ENCODE measurements at places on chromosomes 2 and 18.

GRCh38 chr2:173355132-173355865 lies 627 bp downstream of the CDCA7 start:
- DNase-seq = no peak

GRCh38 chr2:234939576-234939975 lies 12.2 kb upstream of the SH3BP4 start:
- DNase-seq = no peak

DNA sequence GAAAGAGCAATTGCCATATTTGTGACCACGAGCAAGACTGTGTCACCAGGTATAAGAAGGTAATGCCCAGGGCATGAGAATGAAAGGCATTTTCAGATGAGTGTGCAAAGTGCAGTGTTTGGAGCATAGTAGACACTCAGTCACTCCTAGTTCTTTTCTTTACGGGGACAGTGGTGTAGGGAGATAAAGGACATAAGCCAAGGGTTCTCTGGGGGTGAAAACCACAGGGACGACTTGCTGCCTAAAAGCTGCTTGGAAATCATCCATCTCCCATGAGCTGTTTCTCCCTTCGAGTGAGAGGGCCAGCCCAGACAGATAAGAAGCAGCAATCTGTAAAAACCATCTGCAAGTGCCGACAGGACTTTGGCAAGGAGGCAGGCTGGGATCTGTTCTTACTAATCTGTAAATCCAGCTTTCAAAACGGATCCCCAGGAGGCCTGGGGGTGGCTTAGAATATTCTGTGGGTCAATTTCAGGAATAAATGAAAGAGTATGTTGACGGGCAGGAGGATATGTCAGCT lies 221.6 kb downstream of the LPIN1 start:
- no peak for DNase-seq

GRCh38 chr2:29430382-29431112 lies 315.3 kb downstream of the CLIP4 start:
- no peak for DNase-seq

- DNase-seq = no peak
Observed at GRCh38 chr18:74186661-74187060, 38.3 kb downstream of the TIMM21 start.

DNA sequence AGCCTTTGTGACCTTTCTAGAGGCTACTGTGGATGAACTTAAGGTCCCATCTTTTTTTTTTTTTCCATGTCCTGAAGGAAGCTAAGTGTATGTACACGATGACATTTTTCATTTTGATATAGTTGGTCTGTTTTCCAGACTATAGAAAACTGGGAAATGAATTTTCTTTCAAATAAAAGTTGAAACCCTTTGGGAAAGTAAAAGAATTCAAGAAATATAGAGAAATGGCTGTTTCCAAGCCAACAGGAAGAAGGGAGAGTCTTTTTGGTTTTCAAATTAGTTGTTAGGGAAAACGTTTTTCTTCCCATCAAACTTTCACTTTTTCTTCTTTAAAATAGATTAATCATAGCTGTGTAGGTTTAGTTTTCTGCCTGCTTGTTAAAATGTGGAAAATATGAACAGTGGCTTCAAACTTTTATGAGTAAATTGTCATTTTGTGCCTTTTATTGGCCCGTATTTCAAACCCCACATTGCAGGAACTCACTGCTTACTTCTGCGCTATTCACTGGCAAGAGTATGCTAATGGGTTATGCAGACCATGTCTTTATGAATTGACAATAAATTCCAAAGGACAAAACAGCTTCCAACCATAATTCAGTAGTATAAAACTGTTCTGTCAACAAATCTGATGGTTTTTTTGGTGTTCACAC lies 27.7 kb upstream of the LYPD1 start:
- DNase-seq = no peak

- DNase-seq = no peak
Observed at GRCh38 chr2:32958821-32959220, 12.1 kb downstream of the LTBP1 start.

DNA sequence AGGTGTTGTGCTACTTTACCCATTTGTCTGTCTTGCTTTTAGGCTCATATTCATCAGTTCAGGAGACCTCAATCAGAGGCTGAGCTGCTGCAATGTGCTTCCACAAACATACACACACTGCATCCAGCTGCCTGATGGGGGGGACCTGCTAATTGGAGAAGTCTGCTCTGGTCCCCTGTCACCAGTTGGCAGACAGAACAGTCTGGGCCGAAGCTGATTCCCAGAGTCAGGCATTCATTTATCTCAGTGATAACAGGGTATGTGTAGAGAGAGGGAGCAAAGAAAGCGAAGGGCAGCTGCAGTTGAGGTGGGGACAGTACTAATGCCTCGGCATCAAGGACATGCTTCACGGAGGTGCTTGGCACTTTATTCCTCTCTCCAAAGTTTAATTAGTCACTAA lies 584.3 kb upstream of the PIK3C3 start:
- DNase-seq = no peak

DNA sequence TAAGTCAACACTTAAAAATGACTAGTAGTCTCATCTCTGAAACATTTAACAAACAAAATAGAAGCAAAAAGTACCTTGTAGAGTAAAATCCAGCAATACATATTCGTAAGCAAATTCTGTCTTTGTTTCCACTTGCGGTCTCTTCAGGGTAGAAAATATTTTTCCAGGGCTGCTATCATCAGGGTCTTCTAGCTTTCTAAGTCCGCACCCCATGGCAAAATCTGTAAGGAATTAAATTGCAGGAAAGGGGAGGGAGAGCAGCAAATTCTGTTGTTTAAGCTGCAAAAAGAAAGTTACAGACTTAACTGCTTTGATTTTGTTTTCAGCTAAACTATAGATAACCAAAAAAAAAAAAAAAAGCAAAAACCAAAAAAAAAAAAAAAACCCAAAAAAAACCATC lies at the start of gene RFTN2:
RFTN2 (minus strand) TSS at position 342 of the 400 bp plus-strand sequence; CDS start at position 213, 129 bp downstream.
- no peak for DNase-seq

DNA sequence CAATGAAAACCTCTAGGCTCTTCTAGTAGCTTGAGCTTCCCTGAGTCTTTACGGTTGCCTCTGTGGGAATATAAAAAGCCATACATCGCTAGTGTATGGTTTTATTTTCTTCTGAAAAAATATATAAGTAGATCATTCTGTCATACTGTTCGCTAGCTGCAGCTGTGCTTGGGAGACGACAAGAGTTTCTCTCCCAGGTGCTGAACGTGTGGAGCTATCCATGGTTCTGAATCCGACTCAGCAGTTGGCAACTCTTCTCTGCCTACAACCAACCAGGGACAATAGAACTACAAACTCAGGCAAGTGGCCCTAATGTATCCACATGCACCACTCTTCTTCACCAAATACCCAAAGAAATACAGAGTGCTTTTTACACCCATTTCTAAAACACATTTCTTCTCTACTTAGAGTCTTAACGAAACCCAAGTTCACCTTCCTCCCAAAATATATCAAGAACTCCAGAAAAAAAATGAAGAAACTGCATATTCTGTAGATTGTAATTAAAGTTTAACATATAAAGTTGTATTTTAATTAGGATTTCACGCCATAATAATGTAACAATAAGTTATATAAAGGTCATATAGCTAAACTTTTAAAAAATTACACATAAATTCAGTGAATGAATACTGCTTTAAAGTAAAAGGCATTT lies 2.2 kb upstream of the KCNH7 start:
- DNase-seq = peak; percentile 70

GRCh38 chr2:98607741-98608115 lies 584 bp downstream of the COA5 start:
- no peak for DNase-seq

DNA sequence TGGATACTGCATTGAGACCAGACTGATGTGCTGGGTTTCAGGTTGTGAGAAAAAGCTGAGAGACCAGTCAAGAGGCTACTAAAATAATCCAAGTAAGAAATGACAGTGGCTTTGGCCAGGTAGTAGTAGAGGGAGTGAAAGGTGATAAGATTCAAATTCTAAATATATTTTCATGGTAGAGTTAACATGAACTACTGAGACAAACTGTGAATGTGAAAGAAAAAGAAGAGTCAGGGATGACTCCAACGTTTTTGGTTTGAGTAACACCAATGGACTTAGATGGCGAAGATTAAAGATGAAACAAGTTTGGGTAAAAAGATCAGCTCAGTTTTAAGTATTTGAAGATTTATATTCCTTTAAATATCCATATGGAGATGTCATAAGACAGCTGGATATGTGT lies 209.4 kb downstream of the ZEB2 start:
- DNase-seq = no peak

- DNase-seq = no peak
Observed at GRCh38 chr2:120236791-120237190, 13.6 kb upstream of the TMEM185B start.

GRCh38 chr2:238339814-238340213 lies 19.5 kb downstream of the TRAF3IP1 start:
- no peak for DNase-seq

All from NCI-H1048 (cell line).